ENCODE measurements at places on chromosomes 6 and 20.

DNA sequence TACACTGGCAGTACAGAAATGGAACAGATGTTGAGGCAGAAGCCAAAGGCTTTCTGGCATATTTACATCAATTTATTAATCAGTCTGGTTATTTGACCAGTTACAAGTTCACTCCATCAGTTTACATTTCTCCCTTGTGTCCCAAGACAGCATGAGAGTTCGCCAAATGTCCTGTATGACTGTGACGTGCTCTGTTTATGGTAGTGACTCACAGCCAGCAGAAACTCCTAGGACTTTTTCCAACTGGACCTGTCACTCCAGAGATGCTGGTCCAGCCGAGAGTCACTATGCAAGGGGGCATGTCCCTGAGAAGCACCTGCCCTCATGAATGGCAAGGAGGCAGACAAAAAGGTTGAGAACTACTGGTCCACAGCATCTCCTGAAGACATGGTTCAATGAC, 160.0 kb downstream of the LRFN2 start:
- no peak for DNase-seq

- peak; percentile 45 for DNase-seq
Observed at GRCh38 chr20:59149678-59150504, 13.7 kb upstream of the ZNF831 start.

GRCh38 chr6:132412656-132413498, 11.6 kb upstream of the MOXD1 start:
- DNase-seq, result no peak

DNA sequence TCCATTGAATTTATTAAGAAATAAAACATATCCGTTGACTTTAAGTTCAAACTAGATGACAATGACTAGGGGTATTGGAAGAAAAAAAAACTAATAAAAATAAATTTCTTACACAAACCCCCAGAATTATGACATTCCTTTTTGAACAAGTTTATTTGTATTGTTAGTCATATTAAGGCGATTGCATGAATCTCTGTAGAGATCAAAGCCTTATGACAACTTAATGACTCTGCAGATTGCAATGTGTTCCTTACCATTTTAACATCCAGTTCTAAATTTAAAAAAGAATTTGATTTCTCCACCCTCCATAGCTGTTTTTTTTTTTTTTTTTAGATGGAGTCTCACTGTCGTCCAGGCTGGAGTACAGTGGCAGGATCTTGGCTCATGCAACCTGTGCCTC, 189.8 kb upstream of the CEP162 start:
- DNase-seq, result no peak

DNA sequence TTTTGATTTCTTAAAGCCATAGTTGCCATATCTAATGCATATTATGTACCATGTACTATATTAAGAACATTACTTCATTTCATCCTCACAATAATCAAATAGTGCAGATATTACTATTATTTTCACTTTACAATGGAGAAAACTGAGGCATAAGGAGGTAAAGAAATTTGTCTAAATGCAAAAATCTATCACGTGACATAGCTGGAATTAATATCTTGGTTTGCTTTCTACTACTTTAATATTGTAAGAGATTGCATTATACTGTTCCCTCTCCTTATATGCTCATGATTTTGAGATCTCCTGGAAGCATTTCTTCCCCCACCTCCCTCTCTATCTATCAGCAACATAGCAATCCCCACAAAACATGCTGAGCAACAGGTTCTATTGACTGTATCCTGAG, 330.8 kb upstream of the SPTLC3 start:
- DNase-seq, result no peak

DNA sequence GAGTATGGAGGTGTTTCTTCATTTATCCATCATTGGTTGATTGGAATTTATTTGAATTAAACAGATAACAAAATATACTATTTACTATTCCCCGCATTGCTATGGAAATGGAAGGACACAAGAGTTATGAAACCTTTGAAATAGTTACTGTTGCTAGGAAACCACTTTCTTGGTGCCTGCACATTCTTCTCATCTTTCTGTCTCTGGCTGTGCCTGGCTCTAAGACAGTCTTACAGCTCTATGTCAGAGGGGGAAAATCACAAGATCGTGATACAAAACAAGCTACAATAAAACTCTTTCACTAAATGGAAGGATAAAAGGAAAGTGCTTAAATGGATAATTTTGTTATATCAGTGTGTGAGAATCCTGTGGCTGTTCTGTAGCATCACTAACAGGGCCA, 453.0 kb downstream of the LMBRD1 start:
- DNase-seq, result no peak

DNA sequence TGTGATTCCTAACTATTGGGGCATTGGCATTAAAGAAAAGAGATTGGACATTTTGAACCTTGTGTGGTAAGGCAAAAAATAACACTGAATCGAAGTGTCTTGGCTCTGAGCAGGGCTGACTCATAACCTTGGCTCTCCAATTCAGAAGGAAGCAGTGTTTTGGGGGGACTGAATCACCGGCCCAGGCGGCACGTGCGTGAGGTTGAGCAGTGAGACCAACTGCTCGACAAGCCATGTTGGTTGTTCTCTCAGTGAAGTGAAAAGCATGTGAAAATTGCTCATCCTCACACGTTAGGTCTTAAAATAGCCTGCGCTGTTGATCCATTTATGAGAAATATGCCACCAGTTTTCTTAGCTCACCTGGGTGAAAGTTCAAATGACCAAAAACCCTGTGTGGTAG, 137.8 kb upstream of the SPACA1 start:
- DNase-seq, result no peak

- no peak for DNase-seq
Observed at GRCh38 chr6:116405652-116406356, 35.1 kb downstream of the DSE start.

DNA sequence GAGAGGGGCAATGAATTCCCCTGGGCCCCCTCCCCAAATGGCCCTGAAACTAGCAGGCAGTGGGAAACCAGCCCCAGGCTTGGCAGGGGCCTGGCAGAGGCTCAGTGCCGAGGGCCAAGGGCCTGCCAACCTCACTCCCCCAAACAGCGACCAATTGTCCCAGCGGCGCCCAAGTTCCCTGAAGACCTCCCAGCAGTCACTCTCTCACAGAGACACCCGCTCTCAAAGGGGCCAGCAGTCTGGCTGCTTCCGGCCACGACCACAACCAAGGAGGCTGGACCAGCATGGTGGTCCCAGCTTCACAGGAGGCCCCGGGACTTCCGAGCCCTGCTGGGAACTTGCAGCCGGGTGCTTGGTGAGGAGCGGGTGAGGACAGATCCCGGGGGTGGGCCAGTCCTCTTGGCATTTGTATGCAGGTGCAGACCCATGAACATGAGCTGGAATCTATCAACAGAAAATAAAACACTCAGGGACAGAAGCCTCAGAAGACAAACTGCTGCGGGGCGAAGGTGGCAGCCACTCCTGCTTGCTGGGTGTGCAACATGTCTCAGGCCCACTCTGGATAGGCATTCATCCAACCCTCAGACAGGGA, 17.5 kb upstream of the SIRPA start:
- no peak for DNase-seq

DNA sequence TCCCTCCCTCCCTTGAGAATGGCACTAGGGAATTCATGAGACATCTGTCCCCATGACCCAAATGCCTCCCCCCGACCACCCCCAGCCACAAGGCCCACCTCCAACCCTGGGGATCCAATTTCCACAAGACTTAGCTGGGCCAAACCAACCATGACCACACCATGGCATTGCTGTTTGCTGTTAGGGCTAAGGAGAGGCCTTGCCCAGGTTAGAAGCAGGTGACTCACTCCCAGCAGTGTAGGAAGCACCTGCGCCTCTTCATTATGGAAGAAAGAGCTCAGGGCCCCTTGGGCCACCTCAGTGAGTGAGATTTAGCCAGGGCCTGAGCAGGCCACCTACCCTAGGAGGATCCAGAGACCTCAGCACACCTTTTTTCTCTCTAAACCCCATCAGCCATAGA, 337.9 kb downstream of the TAF4 start:
- no peak for DNase-seq

GRCh38 chr6:33417128-33417902, 592 bp downstream of the CUTA start:
- DNase-seq, result no peak

DNA sequence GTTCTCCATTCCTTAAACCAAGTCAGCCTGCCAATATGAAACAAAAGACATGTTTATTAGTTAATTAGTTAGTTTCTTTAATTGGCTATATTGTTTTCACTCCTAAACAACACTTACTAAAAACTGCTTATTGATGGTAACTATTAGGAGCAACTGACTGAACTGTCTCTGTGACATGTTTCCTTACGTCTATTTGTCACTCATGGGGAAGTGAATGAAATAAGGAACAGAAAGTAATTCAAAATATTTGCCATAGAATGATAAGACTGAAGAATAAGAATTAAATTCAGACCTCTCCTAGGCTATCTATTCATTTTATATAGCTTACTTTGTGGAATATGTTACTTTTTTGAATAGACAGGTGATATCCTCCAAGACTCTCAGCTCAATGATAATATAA, 217.2 kb downstream of the LAMA2 start:
- DNase-seq, result no peak

DNA sequence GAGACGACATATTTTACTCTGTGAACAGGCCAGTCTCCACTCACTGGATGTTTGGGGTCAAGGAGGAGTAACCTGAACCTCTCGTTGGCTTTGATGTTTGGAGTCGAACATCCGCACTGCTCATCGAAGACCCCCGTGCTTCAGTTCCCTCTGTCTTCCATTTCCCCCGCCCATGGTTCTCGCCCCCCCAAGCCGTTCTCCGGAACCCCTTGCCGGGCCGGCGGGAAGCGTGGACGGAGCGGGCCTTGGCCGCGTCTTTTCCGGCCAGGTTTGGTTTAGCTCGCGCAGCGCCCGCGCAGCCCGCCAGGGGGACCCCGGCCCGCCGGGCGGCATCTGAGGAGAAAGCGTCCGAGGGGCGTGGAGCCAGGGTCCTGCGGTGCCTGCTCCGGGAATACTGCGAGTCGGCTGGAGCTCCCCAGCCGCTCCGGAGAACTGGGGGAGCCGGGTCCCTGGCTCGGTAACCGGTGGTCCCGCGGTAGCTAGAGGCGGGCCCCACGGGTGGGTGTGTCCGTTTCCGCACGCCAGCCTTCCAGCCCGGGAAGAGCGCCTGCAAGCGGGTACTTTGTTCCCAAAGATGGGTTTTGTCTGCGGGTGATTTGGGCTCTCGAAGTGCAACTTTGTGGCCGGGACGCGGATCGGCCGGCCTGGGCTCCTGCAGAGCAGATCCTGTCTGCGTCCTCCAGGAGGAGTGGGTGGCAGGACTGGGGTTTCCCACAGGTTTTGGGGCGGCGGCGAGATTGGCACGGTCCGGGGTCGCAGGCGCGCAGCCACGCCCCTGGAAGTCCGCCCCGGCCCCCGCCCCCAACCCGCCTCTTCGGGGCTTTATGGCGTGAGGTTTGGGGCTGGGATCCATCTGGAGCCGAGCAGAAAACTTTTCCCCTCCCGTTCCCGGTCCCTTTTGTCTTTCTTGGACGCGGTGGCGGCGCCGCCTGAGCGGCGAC, at the start of gene TMEM200A:
Gene TMEM200A, plus strand, starts transcription at position 852 of the 941 bp plus-strand sequence. CDS start 74,406 bp downstream, outside the sequence.
- DNase-seq, result no peak

DNA sequence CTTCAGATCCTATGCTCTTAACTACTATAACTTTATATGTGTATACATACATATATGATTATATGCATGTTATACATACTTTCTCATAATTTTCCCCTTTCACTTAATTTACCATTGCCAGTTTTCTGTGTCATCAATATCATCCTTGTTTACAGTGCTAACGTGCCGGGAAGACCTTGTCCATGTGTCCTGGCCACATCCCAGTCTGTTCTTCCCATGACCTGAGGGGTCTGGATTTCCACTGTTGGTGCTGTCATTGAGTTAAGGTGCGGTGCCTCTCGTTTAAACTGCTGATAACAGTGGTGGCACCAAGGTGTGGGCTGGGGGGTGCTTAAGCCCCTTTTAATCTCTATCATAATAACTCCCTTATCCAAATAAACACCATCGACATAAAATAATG, 8.5 kb upstream of the SDCBP2 start:
- no peak for DNase-seq

GRCh38 chr6:71908162-71908765, 21.9 kb downstream of the RIMS1 start:
- DNase-seq, result no peak

- DNase-seq, result no peak
Observed at GRCh38 chr6:21133901-21134300, 459.6 kb upstream of the SOX4 start.

DNA sequence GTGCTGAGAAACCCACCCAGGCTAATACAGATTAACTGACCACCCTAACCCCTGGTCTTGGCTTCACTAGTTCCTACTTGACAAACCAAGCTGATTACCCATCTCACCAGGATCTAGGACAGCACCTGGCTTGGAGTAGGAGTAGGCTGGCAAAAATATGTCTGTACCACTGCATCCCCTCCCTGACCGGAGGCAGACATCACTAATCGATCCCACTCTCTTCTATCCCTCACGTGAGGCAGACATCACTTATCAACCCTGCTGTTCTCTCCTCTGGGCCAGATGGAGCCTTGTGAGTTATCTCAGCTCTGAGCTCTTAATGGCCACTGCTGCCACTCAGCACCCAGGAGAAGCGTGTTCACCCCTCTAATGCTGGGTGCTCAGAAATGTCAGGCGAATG, 324.3 kb downstream of the CDH4 start:
- no peak for DNase-seq

DNA sequence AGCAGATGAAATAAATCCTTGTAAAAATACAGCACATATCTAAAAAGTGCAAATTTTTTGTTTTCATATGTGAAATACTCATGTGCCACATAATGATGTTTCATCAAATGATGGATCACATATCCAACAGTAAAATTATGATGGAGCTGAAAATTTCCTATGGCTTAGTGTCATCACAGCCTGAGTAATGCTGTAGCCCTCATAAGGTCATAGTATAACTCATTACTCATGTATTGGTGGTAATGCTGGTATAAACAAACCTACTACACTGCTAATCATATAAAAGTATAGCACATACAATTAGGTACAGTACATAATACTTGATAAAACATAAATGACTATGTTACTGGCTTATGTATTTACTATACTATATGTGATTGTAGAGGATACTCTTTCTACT, 12.9 kb downstream of the TSPYL1 start:
- no peak for DNase-seq

DNA sequence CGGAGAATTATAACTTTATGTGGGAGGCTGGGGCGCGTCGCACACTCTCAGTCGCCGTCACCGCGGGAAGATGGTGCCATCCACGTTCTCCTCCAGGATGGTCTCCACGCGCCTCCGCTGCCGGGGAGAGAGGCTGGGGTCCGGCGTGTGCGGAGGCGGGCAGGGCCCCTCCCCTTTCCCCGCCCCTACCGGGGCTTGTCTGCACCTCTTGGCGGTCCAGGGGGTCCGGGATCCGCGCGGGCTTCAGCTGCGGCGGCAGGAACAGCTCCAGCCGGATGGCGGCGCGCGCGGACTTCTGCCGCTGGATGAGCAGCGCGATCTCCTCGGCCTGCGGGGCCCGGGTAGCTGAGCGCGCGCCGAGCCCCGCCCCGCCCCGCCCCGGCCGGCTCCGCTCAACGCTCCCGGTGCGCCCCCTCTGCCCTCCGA, 807 bp downstream of the LKAAEAR1 start:
- DNase-seq, result peak; percentile 36

- no peak for DNase-seq
Observed at GRCh38 chr6:117495869-117496268, 13.4 kb downstream of the DCBLD1 start.

GRCh38 chr20:62172666-62173065, 10.2 kb upstream of the MTG2 start:
- no peak for DNase-seq
